ENCODE measurements at places on chromosomes 5 and 9.

DNA sequence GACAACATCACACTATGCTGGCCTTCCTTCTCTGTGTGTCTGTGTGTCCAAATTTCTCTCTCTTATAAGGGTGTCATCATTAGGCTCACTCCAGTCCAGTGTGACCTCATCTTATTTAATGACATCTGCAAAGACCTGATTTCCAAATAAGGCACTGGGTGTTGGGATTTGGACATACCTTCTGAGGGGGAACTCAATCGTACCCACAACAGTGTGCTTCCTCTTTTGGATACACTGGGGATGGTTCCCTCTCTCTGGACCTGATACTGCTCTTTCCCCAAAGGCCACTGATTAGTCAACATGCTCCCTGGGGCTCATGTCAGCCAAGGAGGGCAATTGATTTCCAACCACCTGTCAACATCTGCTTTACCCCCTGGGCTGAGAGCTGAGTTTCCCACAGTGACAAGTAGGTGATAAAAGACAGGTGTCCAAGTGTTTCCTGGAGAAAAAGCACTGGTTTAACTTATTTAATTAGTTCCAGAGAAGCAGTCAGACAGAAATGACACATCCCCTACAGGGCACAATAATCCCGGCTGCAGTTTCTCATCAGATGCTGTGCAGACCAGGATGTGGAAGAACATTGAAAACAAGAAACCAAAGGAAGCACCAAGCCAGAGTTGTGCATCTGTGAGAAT is 17.8 kb upstream of the CEP72 start:
- DNase-seq: no peak

DNA sequence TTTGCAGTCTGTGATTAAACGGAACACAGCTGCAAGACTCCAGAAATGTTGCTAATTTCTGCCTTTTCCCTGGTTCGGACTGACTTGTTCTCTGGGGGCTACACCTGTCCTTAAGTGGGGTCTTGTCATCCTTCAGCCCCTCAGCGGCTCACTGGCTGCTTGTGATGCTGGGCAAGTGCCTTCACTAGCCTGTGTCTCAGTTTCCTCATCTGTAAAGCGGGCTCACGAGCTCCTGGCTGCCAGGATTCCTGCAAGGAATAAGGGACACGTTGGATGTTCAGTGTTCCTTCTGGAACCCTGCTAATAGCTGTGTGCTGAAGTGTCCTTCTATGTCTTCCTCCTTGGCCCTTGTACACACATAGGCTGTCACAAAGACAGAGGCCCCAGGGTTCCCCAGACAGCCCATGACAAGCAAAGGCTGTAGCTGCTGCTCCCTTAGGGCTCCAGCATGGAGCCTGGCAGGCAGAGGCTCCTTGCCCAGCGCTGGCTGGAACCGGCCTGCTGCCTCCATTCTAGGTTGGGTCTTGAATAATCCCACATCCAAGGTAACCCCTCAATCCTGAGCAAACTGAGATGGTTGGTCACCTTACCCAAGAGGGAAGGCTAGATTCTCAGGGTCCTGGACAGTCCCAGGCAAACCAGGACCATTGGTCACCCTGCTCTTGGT is 116.1 kb downstream of the GAPVD1 start:
- DNase-seq: no peak

DNA sequence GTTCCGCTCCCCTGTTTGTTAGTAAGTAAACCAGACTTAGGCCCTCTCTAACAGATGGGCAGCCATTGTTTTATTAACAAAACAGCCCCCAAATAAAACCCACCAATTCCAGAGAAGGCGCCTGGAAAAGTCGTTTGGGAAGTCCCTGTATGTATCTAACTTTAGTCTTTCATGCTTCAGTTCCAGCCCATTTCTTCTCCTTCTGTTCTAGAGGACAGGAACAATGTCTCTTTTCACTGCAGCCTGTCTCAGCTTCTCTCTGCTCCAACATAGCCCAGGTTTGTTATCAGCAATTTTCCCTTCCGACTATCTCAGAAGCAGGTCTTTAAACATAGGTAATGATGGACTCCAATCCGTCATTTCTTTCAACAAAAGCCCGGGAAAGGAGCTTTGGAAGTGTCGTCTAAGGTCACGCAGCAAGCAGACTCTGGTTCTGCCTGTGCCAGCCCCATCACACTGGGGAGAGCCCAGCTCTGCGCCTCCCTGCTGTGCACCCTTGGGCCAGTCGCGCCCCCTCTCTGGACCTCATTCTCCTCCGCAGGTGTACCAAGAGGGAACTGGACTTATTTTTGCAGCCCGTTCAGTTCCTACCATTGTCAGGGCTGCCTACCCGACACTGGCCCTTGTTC is 9.6 kb upstream of the AKNA start:
- DNase-seq: no peak

GRCh38 chr9:88953381-88954029 is 37.8 kb upstream of the S1PR3 start:
- no peak for DNase-seq

DNA sequence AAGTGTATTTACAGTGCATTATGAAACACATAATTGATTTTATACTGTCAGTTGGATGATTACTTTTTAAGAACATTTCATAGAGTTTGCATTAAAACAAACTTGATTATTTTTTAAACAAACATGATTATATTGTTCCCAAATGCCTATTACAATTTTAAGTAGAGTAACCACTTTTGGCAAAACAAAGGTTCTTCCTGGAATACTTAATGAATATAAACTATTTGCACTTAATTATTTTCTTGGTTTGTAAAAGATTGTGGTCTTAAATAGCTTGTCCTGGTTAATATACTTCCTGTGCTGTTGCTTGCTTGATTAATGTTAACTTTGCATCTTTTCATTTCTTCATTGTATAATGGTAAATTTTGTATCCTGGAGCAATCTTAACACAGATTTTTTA is 180.0 kb downstream of the CDH12 start:
- no peak for DNase-seq

GRCh38 chr9:112475318-112475717 is 11.3 kb upstream of the KIAA1958 start:
- DNase-seq: no peak

All from bone marrow (tissue), 2 donors.